ENCODE measurements at places on chromosomes 7 and 10.
A peak's percentile ranks its signal among the peaks of the same experiment; 100 is the strongest.

GRCh38 chr7:68914006-68914405 is 684.3 kb upstream of the AUTS2 start:
- no peak for DNase-seq

- DNase-seq, result no peak
Measured at GRCh38 chr10:75746356-75746755, 314.9 kb downstream of the LRMDA start.

- no peak for DNase-seq
Measured at GRCh38 chr7:150479023-150479716, 28.7 kb downstream of the GIMAP8 start.

DNA sequence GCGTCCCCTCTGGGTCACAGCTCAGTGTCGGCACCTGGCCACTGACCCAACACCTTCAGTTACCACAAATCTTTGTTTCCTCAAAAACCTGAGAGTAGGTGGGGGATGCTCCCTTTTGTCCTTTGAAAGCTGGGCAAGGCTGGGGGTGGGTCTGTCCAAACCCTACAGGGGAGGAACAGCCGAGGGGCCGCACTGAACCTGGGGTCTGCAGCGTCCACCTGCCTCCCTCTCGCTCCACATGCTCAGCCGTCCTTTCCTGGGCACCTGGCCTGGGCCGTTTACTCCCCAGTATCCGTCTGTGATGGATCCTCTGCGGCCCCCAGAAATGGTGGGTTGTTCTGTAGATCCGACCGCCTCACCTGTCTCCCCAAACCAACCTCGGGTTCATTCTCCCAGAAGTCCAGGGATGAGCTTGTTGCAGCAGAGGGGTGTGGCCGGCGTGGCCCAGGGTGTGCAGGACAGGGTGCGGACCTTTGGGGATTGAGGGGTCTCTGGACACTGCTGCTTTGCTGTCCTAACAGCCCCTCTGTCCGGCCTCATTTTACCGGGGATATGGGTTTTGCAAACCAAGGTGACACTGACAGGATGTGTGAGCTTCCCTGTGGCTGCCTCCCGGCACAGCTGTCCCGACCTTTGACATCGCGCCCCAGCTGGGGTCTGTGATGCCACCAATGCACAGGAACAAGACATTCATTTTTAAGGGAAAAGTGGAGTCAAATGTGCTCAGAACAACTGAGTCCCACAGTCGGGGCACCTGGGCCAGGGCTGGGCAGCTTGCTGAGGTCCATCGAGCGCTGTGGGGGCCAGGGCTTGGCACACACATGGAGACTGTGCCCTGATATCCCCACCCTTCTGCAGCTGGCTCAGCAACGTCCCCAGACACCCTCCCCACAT is 115.9 kb downstream of the VIPR2 start:
- no peak for DNase-seq

DNA sequence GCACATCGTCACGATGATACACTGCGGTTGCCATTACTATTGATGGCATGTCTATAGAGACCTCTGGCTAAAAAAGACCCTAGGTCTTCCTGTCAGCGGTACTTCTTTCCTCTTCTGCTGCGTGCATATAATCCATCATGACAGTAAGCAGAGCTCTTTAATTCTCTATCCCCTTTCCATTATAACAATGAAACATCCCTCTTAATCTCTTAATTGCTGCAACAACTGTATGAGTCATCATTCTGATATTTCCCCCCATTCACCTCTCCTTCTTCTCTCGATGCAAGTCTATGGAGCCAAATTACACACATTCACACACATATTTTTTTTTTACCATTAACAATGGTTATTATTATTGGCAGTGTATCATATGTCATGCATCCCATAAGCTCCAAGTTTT is 45.2 kb upstream of the AKR1E2 start:
- peak; percentile 87 for DNase-seq

- no peak for DNase-seq
Measured at GRCh38 chr7:150954201-150954985, 23.7 kb downstream of the KCNH2 start.
